Left renal pelvis (tissue), 4 donors: ENCODE measurements at places on chromosomes 4 and X. TPM values are rescaled to one million over a fixed set of nuclear protein-coding genes. Genes with fewer than 3 reads are reported as not detected.
A peak's percentile ranks its signal among the peaks of the same experiment; 100 is the strongest.

GRCh38 chrX:66914080-66914479 is 275.2 kb upstream of the EDA2R start:
- DNase-seq = no peak

- DNase-seq = no peak
These were observed 2.9 kb upstream of the SLC10A7 start for GRCh38 chr4:146524663-146525062.

Gene DMP1
- not detected for polyA plus RNA-seq

GRCh38 chr4:121400632-121401031 is 19.8 kb upstream of the QRFPR start:
- DNase-seq = no peak

Gene UBQLN2
- 47.2 TPM for polyA plus RNA-seq

Gene HTR2C
- polyA plus RNA-seq = 0.05 TPM

DNA sequence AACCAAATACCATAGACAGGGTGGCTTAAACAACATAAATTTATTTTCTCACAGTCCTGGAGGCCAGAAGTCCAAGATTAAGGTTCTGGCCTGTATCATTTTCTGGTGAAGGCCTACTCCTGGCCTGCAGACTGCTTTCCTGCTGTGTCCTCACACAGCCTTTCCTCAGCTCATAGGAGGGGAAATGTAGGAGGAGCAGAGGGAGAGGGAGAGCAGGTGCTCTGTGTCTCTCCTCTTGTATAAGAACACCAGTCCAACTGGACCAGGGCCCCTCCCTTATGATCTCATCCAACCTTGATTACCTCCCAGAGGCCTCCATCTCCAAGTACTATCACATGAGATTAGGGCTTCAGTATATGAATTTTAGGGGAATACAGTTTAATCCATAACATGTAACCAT is 34.3 kb downstream of the RAPGEF2 start:
- no peak for DNase-seq

GRCh38 chr4:6620296-6620695 is 20.2 kb upstream of the MRFAP1 start:
- DNase-seq = no peak

Gene HS6ST2
- polyA plus RNA-seq = 27.8 TPM

GRCh38 chr4:156824451-156825060 is 147.0 kb downstream of the PDGFC start:
- DNase-seq = no peak

- no peak for DNase-seq
These were observed 4.7 kb downstream of the MGARP start for GRCh38 chr4:139275281-139275735.

Gene CENPVL2
- not detected for polyA plus RNA-seq

Gene PCYT1B
- polyA plus RNA-seq = 2.8 TPM

Gene SYP
- polyA plus RNA-seq = 3.9 TPM

Gene TLR6
- 0.69 TPM for polyA plus RNA-seq

Gene ASMT
- polyA plus RNA-seq = not detected

GRCh38 chr4:158201322-158201721 is 9.0 kb upstream of the TMEM144 start:
- no peak for DNase-seq

Gene FAM184B
- polyA plus RNA-seq = 0.30 TPM

DNA sequence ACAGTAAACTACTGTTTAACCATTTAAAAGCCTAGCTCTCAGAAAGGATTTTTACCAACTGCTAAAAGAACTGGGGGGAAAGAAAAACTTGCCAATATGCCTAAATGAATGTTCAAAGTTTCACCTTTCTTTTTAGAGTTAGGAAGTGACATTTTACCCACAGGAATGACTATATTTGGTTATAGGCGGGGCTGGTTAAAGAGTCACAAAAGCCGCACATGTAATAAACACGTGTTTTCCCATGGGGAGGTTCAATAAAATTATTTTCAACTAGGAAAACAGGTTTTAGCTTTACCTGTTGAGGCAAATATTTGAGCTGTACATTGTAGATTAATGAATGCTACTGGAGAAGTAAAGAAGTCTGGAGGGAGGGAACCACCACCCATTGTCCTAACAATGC is 41.6 kb upstream of the UGDH start:
- DNase-seq = no peak

Gene VCX2
- not detected for polyA plus RNA-seq

Gene CTSO
- 47.5 TPM for polyA plus RNA-seq

Gene RAP2C
- 47.4 TPM for polyA plus RNA-seq

Gene CPXCR1
- polyA plus RNA-seq = not detected

- no peak for DNase-seq
These were observed 92.0 kb downstream of the PHEX start for GRCh38 chrX:22124098-22124497.

- DNase-seq = no peak
These were observed 34.5 kb upstream of the LCORL start for GRCh38 chr4:18056030-18056429.

DNA sequence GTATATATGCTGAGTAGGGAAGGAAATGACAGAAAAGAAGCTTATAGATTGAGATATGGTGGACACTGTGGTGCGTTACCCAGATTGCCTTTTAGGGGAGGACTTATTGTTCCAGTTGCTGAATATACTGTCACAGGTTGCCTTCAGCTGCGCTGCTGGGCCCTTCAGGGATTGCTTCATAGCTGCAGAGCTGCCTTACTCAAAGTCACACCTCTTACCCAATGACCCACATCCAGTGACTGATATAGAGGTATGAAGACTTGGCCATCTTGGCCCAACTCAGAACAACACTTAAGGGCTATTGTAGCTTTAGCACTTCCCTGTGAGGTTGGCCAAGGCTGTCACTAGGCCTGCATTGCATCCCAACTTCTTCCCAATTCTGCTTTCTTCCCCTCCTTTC is 63.4 kb upstream of the TMEM164 start:
- no peak for DNase-seq

- DNase-seq = no peak
These were observed 135.0 kb upstream of the TENT5D start for GRCh38 chrX:80285131-80285773.

DNA sequence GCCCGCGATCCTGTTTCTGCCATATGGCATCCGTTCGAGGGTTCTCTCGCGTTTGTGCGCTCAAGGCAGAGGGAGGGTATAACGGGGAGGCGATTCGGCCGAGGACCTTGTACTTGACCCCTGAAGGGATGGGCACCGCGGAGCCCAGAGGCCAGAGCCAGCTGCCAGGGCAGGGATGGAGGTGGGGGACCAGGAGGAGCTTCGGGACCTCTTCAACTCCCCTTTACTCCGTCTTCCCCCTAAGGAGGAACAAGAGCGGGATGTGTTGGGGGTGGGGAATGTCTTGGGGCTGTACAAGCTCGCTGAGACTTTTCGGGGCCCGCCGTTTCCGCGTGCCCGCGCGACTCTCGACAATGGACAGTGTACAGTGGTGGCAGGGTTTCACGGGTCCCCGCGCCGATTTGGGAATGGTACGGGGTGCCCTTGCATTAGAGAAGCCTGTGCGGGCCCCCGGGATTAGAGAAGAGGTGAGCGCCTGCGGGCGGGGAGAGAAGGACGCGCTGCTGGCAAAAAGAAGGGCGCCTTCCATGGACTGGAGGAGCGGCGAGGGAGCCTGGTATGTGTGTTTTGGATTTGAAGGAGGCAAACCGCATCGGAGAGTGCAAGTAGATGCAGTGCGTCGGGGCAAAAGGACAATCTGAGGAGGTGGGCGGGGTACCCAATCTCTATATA is 760 bp downstream of the UGT8 start:
- no peak for DNase-seq

DNA sequence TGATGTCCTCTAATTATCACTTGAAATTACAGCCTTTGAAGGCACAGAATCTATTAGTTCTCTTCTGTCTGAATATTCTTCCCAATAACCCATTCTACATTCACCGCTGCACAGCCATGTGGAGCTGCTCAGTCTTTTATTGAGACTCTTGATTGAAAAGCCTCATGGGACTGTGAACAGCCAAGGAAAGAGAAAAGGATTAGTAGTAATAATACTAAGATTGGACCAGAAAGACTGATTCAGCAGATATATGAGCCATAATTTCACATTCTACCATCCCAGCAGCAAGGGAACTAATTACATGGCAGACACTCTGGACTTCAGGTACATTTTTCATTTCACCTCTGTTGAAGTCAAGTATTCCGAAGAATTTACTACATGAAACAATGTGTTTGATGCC is 2471.7 kb downstream of the ARAP2 start:
- no peak for DNase-seq

- DNase-seq = no peak
These were observed 1.4 kb upstream of the LGI2 start for GRCh38 chr4:25032126-25032525.

Gene TMPRSS11B
- polyA plus RNA-seq = 0.11 TPM

- DNase-seq = no peak
These were observed 3.3 kb downstream of the SYTL5 start for GRCh38 chrX:38009641-38010040.

DNA sequence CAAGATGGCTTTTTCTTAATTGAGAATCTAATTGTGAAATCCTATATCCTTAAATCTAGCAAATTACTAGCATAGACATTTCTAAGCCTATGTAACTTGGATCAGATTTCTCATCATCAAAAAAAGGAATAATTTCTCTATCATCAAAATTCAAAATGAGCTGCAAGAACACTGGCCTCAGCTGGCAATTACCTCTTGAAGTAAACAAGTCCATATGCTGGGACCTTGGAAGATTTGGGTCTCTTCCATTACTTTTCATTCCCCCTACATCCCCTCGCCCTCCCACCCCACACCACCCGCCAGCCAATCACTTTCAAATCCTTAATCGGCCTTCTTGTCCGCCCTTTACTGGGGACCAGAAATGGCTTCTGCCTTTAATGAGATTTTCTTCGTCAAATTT is 23.3 kb upstream of the MBTPS2 start:
- DNase-seq = no peak

- no peak for DNase-seq
These were observed 40.8 kb downstream of the EVC start for GRCh38 chr4:5751666-5752375.

DNA sequence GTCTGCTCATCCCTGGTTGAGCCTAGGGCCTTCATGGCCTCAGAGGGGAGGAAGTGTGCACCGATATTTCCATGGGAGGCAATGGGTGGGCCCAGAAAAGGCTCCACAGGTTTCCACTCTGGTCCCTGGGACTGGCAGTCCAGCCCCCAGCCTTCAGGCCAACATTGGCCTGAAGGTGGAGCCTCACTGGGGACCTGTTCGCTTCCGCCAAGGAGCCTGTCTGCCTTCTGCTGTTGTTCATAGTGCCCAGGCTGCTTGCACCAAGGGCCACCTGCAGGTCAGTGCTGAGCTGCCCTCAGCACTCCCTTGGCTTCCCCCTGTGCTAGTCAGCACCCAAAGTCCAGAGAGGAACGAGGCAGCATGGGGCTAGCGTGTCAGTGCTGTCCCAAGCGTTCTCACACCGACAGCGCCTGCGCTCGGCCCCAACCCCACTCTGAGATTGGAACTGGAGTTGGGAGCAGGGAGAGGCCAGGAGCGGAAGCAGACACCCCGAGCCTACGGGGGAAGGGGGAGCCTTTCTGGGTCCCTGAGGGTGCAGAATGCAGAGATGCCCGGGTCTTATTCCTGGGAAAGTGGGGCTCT is 720.7 kb downstream of the PCDH18 start:
- no peak for DNase-seq

GRCh38 chr4:168521721-168522120 is 24.9 kb downstream of the PALLD start:
- DNase-seq = no peak

DNA sequence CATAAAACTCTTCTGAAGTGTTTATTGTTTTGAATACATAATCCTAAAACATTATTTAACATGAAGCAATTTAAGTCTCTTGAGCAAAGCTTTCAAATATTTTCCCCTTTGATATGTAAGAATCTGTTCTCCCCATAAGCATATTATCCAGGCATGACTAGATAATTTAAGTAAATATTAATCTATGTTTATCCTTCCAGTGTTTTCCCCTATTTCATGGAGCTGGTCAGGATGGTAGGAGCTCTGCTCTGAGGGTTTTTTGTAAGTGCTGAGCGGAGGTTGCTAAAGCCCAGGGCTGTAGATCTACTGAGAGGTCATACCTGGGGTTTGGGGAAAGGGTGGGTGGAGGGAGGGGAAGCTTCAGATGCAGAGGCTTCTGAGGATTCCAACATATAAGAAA is 258.9 kb upstream of the SFRP2 start:
- no peak for DNase-seq

DNA sequence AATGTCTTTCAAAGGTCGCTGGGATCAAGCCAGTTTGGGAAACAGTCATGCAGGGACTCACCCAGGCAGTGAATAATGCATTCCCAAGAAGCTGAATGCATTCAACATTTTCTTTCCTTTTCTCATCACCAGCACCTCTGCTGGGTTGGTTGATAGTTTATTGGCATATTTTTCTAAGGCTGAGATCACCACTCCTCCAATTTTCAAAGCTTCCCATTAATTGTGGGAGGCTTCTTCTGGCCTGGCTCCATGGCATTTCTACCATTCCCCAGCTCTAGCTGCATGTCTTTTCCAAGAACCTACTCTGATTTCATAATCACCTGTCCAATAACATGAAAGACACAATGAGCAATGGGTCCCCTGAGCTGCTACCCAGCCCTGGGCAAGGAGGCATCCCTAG is 35.8 kb downstream of the CHRDL1 start:
- no peak for DNase-seq

- no peak for DNase-seq
These were observed 8.1 kb upstream of the NAAA start for GRCh38 chr4:75948822-75949444.

GRCh38 chr4:83905952-83906351 is 370.0 kb downstream of the GPAT3 start:
- DNase-seq = no peak

DNA sequence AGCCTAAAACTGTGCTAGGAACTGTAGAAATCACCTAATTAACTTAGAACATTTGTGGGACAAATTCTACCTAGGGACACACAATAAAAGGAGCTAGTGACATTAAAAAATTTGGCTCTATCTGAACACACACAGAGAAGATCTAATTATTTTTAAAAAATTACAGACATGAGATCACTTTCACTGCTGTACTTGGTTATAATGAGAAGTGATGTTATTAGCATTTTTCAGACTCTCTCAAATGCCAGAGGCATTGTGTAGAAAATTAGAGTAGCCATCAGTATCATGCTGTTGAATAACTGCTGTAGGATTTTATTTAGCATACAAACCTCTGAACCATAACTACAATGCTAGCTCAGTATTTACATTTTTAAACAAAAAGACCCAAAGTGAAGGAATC is 109.1 kb upstream of the ANK2 start:
- no peak for DNase-seq

Gene RNF150
- polyA plus RNA-seq = 30.0 TPM

Gene HSFX2
- polyA plus RNA-seq = 0.46 TPM

GRCh38 chr4:16027114-16027513 is 56.7 kb downstream of the PROM1 start:
- no peak for DNase-seq

DNA sequence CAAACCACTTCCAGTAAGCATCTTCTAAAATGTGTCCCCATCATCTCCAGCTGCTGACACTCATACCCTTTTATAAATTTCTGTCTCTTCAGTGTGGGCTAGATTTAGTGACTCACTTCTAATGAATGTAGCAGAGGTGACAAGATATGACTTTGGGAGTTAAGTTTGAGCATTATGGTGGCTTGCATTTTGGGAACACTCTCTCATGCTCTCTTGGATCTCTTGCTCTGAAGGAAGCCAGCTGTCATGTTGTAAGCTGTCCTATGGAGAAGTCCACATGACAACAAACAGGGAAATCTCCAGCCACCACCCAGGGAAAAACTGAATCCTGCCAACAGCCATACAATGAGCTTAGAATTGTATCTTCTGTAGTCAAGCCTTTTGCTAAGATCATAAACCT is 691.3 kb upstream of the PCDH7 start:
- peak; percentile 8 for DNase-seq

Gene FRG2
- polyA plus RNA-seq = not detected

Gene HTN1
- polyA plus RNA-seq = not detected
